ENCODE measurements at places on chromosomes 1 and 21.

GRCh38 chr1:234475167-234475793, 3.7 kb downstream of the TARBP1 start:
- no peak for DNase-seq

DNA sequence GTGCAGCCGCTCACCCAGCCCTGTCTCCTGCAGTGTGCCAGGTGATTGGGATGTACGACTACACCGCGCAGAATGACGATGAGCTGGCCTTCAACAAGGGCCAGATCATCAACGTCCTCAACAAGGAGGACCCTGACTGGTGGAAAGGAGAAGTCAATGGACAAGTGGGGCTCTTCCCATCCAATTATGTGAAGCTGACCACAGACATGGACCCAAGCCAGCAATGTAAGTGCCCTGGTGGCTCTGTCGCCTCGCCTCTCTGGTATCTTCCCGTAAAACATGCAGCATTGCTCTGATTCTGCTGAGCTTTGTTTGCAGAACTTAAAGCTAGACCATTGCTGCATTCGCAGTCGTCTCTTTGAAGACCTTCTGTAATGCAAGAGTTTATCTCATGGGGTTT, 79.2 kb downstream of the ATP5PO start:
- no peak for DNase-seq

- no peak for DNase-seq
Measured at GRCh38 chr1:38671221-38671620, 188.4 kb downstream of the RRAGC start.

- no peak for DNase-seq
Measured at GRCh38 chr1:115652236-115652788, 10.5 kb downstream of the VANGL1 start.

DNA sequence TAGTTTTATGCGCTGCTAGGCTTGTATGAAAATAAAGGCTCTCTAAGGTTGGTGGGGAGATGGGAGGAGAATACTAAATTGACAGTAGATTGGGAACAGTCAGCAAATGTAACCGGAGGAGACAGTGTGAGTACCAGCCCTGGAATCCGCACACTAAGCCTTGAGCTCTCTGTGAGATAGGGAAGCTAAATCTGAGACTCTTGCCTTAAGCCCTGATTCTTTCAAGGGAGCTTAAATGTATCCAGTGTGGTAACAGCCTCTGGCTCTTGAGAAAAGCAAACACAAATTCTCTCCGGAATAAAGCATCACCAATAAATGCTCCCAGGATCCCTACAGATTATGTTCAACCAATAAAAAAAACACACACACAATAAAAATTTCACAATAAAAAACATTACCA, 33.0 kb upstream of the PDPN start:
- peak; percentile 29 for DNase-seq
